ENCODE measurements at places on chromosomes 11 and 22.

DNA sequence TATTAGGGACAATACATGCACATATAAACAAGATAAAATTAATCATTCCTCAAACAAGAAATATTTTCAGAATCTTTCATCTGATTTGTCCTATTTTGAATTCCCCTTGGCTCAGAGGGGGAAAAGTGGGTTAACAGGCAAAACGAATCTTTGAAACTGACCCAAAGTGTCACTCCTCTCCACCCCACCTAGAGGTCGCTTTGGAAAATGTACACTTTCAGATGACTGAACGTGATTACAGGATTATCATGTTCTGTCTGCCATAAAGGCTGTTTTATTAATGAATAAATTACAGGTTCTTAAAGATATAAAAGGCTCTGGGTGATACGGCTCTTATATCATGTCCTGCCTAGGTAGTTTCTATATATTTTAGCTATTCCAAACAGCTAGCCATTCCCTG lies 1735.0 kb downstream of the LRRC4C start:
- DNase-seq, result no peak

DNA sequence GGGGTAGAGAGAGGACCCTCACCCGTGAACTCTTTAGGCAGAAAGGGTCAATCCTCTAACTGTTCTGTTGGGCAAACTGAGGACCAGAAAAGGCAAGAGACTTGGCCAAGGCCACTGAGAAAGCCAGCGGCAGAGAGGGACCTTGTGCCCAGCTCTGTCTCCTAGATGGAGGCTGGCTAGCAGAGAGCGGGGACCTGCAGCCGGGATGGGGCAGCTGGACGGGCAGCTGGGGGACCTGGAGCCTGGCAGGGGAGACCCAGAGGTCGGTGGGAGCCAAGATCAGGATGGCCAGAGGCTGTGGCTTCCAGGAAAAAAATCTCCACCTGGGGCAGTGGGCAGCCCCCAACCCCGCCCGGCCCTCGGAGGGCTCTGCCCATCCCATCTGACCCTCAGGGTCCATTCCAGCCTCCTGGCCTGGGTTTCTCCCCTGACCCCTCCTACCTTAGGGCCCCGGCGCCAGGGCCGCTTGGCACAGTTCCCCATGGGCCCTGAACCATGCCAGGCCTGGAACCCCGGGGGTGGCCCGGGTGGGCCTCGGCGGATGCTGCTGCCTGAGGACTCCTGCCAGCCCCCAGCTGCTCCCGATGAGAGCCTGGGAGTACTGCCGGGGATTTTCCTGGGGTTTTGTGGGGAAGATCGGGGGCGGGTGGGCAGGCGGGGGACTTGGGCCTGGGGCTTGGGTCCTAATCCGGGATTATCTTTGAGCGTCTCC lies at the start of gene CABP2:
Gene CABP2, minus strand, starts transcription at position 603 of the 712 bp plus-strand sequence. Its CDS starts 120 bp downstream, at position 483.
- DNase-seq, result no peak

DNA sequence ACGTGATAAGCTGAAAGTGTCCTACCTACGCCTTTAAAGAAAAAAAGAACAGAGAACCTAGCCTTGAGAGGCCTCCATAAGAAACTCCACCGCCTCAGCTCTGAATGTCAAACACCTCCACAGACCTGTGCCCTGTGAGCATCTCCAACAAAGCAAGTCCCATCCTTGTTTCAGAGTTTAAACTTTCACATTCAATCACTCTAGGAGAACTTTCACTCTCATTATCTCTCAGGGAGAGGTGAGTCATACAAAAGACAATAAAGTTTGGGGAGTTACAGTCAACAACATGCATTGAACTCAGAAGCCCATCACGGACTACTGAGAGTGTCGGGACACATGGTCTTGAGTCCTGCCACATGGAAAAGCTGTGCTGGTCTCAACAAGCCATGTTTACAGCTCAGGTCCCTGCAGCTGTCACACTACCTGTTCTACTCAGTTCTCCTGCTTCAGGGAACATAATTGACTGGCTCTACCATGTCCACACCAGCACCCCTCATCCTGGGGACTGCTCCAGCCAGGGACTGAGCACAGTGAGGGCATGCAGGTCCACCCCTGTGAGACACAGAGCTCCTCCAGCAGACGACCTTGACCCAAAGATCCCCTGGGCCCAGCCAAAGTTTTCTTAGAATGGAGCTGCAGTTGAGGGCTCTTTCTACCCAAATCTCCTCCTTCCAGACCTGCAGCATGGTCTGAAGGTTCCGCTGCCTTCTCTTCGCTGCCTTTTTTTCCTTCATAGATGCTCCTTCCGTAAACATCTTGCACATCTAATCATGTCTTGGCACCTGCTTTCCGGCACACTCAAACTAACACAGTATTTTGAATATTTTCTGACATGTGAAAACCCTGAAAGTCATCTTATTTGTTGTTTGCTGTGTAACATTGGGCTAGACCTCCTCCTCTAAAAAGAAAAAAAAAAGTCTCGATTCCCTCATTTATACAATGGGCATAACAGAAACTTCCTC lies 114.9 kb downstream of the ETS1 start:
- DNase-seq, result no peak

GRCh38 chr11:57417056-57417455 lies 9.9 kb downstream of the SLC43A3 start:
- DNase-seq, result no peak

GRCh38 chr11:69888483-69889181 lies 69.4 kb upstream of the FGF3 start:
- DNase-seq, result peak; percentile 57

DNA sequence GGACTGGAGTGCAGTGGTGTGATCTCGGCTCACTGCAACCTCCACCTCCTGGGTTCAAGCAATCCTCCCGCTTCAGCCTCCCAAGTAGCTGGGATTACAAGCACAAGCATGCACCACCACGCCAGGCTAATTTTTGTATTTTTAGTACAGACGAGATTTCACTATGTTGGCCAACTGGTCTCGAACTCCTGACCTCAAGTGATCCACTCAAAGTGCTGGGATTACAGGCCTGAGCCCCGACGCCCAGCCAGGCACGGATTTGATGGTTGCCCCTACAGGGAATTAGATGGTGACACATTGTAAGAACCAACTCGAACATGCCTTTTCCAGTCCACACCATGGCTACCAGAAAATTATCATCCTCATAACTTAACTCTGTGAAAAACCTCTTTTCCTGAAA lies 26.8 kb upstream of the RTL6 start:
- DNase-seq, result no peak

DNA sequence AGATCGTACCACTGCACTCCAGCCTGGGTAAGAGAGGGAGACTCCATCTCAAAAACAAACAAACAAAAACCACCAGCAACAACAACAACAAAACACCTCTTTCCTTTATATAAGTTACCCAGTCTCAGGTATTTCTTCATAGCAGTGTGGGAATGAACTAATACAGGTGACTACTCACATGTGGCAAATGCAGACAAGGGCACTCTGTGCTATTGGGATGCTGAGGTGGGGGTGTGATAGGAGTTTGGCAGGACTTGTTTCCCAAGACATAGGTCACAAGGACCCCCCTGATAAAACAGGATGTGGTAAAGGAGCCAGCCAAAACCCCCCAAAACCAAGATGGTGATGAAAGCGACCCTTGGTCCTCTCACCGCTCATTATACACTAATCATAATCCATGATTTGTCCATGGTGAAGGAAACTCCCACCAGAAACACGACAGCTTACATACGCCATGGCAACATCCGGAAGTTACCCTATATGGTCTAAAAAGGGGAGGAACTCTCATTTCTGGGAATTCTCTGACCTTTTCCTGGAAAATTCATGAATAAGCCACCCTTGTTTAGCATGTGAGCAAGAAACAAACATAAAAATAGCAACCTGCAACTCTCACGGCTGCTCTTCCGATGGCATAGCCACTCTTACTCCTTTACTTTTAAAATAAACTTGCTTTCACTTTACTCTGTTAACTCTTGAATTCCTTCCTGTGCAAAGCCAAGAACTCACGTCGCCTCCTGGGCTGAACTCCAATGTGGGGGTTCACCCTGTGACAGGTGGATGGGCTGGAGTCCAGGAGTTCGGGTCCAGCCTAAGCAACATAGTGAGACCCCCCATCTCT lies 18.8 kb upstream of the INCENP start:
- DNase-seq, result no peak

DNA sequence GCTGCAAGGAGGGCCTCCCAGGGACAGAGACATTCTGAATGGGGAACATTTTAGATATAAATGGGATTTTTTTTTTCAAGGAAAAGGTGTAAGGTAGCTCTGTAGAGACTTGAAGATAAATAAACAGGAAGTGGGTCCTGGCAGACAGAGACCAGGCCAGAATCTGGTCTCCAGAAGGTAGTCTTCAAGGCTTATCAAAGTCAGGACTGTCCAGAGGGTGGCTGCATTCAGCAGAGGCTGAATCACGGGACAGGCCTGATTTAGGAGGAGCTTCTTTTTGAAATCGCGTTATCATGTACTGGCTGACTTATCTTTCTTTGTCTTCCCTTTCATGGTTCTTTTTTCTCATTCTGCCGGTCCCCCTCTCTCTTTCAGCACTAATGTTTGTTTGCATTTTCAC lies 542.9 kb downstream of the NTM start:
- no peak for DNase-seq

- DNase-seq, result no peak
Observed at GRCh38 chr11:120336641-120337354, 585 bp downstream of the ARHGEF12 start.

GRCh38 chr11:80346353-80347059 lies 905.7 kb upstream of the TENM4 start:
- DNase-seq, result no peak

DNA sequence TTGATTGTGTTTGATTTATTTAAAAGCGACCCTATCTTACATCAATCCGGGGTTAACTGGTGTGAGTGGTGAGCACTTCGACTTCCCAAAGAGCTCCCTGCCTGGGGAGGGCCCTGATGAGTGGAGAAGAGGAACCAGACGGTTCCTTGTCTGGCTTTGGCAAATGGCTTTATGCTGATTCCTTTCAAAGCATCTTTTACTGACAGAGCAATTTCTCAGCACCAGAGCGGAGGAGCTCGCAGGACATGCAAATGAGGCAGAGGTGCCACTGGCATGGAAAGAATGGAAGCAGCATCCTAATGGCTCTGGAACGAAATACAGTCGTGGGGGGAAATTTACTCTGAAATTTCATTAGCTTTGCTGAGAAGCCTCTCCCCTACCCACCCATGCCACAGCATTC lies 410.9 kb upstream of the B3GAT1 start:
- no peak for DNase-seq

GRCh38 chr11:73565804-73566203 lies 32.1 kb downstream of the FAM168A start:
- no peak for DNase-seq

DNA sequence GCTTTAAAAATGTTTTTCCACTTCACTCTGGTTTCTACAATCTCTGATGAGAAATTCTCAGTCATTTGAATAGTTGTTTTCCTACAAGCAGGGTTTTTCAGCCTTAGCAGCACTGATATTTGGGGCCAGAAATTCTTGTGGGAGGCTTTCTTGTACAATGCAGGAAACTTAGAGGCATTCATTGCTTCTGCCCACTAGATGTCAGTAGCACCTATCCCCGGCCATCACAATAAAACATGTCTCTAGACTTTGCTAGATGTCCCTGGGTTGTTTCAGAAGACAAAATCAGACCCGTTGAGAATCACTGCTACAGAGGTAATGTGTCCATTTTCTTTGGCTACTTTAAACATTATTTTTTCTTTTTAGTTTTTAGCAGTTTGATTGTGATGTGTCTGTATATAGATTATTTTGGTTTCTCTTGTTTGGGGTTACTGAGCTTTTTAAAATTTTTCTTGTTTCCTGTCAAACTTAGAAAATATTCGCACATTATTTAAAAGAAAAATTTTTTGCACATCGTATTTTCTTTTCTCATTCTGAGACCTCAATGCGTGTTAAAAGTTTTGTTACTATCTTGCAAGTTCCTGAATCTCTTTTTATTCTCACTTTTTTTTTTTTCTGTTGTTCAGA lies 60.8 kb upstream of the CCDC179 start:
- no peak for DNase-seq

GRCh38 chr11:103633819-103634590 lies 402.4 kb upstream of the DDI1 start:
- DNase-seq, result no peak

DNA sequence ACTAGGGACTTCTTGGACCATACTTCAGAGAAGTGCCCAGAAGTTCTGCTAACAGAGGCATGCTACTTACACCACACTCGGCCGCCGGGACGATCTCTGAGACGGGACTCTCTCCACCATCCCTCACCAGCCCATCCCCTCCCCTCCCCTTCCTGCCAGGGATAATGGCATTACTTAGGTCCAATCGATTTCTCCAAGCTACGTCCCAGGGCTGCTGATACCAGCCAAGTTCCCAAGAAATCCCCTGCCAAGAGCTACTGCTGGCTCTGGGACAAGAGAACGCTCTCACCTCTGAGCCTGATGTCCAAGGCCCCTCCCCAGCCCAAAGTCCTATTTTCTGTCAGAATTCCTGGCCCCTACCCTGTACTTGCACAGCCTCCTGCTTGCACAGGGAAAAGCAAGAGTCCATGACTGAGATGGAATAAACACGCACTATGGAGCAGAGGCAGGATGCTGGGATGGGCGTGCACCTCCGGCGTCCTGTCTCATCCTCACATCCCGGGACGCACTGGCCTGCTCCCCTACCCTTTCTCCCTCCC lies 42.7 kb downstream of the GDPD5 start:
- no peak for DNase-seq

- DNase-seq, result no peak
Observed at GRCh38 chr22:17907748-17908051, 116.7 kb downstream of the MICAL3 start.

DNA sequence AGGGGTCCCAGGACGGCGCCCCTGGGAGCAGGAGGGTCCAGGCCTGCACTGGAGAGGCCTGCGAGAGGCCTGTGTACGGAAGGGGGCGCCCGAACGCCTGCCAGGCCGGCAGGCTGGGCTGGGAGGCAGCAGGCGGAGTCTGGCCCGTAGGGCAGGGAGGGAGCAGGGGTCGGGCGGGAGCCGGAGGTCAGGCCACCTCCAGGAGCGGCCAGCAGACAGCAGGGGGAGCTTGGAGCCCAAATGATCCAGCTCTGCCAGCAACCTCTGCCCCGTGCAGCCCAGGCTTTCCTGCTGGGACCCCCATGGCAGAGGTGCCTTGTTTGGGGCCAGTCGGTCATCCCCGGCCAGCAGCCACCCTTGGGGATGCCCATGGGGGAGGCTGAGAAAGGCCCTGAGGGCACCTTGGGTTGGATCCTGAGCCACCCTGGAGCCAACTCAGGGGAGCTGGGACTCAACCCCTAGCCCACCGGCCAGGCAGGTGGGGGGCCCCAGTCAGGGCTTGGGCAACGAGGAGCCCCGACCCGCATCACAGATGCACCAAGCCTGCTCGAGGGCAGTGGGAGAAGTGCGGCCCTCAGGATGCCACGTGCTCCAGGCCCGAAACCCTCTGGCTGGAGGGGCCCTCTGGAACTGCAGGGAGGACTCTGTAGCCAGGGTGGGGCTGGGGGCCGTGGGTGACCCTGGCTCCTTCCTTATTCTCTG lies 9.6 kb upstream of the SYT8 start:
- no peak for DNase-seq
